GM13977 (cell line): ENCODE measurements at places on chromosomes 2 and 18.

DNA sequence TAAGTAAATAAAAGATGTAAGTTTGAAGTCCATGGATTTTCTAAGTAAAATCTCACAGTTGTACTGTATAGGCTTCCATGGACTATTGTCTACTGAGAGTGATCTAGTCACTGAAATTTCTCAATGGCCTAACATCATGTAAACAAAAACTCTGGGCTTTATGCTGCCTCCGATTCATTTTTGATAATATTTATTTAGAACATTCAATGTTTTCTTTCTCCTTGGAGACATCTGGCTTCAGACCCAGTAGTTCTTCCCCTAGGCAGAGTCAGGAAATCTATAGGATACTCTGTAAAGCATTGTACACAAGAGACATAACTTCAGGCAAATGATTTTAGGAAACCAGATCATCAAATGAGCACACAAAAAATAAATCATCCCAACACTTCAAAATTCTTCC, 1208.6 kb upstream of the ZEB2 start:
- DNase-seq: no peak

DNA sequence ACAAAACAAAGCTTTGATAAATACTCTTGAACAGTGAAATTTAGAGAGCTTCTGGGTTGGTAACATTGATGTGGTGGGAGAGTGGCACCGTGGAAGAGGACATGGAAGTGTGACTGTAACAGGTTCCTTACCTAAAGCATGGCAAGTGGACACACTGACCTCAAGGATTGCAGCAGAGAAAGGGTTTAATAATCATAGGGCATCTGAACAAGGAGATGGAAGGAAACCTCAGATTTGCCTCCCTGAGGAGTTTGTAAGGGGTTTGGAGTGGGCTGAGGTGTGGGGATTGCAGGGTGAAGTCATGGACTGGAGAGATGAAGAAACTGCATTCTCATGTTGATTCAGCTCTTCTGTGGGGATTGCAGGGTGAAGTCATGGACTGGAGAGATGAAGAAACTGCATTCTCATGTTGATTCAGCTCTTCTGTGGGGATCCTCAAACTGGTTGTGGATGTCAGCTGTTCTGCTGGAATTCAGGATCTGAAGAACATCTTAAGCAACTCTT, 83.8 kb upstream of the TLK1 start:
- DNase-seq: no peak

- no peak for DNase-seq
Observed at GRCh38 chr2:54630858-54631497, 92.5 kb upstream of the EML6 start.

DNA sequence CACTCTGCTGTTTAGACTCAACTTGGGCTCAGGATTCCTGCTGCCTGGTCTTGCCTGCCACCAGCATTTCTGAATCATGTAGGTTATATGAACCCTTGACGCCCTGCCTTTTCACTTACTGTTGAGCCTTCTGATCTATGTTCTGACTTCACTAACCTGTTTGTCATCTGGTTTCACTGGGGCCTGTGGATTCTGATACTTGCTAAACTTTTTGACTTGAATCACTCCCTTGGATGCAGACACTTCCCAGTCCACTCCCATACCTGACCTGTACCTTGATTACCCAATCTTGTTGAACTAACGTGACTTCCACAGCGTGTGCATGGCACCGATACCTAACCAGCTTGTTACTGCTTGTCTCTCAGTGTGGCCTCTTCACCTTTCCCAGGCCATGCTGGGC, 35.6 kb upstream of the SPAG16 start:
- no peak for DNase-seq

DNA sequence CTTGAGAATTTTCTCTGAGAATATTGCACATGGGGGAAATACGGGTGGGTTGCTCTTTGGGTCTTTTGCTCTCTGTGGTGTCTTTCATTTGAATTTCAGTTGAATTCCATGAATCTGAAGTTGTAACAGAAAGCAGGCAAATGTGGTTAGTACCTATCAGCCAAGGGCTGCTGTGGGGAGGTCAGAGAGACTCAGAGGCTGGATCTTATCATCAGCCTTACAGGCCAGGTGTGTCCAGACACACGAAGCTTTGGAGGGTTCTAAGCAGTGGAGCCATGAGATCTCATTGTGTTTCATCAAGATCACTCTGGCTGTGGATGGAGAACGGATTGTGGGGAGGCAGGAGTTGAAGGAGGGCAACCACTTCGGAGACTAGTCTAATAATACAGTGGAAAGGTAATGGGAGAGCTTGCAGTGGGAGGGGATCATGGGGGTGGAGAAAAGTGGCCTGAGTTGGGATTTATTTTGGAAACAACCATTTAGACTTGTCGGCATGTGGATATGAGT, 68.1 kb downstream of the GNAL start:
- no peak for DNase-seq
